Left lobe of liver (tissue), 2 donors: ENCODE measurements at places on chromosomes 2 and 18. TPM values are rescaled to one million over a fixed set of nuclear protein-coding genes. Genes with fewer than 3 reads are reported as not detected.

The CNRIP1 gene
- total RNA-seq: 2.3 TPM

The SP100 gene
- total RNA-seq: 24.0 TPM

The NTSR2 gene
- total RNA-seq: not detected

The TMEM247 gene
- not detected for total RNA-seq

The RGPD4 gene
- not detected for total RNA-seq

The AFF3 gene
- total RNA-seq: 2.3 TPM

The CYS1 gene
- 0.65 TPM for total RNA-seq

The DUSP19 gene
- 1.2 TPM for total RNA-seq

The ST6GAL2 gene
- 0.81 TPM for total RNA-seq

The CRACDL gene
- total RNA-seq: 0.30 TPM

The NIF3L1 gene
- 11.6 TPM for total RNA-seq

The RAD51AP2 gene
- 0.30 TPM for total RNA-seq

The DOK6 gene
- total RNA-seq: 2.4 TPM

The CYBRD1 gene
- 12.5 TPM for total RNA-seq

The DIPK1C gene
- total RNA-seq: not detected

The LBX2 gene
- 7.7 TPM for total RNA-seq

The CYP27A1 gene
- 263 TPM for total RNA-seq

The C2orf78 gene
- not detected for total RNA-seq

The ST8SIA5 gene
- 0.23 TPM for total RNA-seq
